ENCODE measurements at places on chromosomes 6 and 20.

GRCh38 chr6:146679386-146679785 is 80.6 kb downstream of the ADGB start:
- no peak for DNase-seq

DNA sequence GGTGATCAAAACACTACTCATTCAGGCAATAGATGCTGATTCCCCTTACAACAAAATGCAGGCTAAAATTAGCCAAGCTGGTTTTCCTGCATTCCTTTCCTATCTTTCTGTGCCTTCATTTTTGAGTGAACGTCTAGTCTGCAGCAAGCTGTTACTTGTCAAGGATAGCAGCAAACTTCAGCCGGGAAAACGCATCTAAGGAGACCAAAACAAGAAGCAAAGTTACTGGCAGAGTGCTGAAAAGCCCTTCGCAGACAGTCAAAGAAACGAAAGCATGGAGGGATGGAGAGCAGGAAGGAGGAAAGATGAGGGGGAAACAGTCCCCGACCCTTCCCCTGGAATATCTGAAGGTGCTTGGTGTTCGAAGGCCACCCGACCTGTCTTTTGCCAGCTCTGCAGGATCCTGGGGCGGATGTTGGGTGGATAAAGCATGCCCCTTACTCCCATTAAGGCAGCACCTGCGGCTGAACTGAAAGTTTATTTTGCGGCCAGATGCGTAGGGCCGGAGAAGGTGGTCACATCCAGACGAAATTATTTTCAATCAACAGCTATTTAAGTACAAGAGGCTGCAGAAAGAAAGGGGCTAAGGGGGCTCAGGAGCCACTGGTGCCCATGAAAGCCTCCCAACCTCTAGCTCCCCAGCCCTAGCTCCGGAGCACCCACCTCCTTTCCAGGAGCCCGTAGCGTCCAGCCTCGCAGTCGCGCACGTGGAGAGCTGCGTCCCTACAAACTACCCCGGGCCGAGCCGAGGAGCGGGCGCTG is 538 bp downstream of the FERMT1 start:
- DNase-seq: no peak

DNA sequence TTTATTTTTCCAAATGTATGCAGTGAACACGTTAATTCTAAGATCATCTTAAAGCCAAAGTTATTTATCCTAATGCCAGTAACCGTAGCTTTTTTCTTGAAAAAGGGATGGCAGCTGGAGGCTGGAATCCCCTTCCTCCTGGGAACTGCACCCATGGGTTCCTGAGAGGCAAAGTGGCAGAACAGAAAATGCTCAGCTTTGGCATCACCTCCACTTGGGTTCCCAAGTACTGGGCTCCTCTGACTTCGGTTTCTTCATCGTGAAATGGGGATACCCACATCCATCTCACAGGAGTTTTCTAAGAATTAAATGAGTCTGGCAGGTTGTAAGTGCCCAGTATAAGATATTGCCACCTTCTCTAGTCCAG is 6.2 kb upstream of the DDX43 start:
- DNase-seq: no peak

GRCh38 chr20:40946451-40946850 is 82.2 kb upstream of the TOP1 start:
- DNase-seq: no peak

GRCh38 chr6:170013815-170014214 is 262.4 kb downstream of the ERMARD start:
- no peak for DNase-seq

GRCh38 chr6:168545428-168545827 is 104.4 kb downstream of the SMOC2 start:
- DNase-seq: no peak

GRCh38 chr20:23205211-23205610 is 119.1 kb upstream of the CD93 start:
- no peak for DNase-seq
